ENCODE measurements at places on chromosomes 5 and 9. TPM values are rescaled to one million over a fixed set of nuclear protein-coding genes. Genes with fewer than 3 reads are reported as not detected.

Gene GPR21
- 0.36 TPM for polyA plus RNA-seq

Gene MEF2C
- 14.5 TPM for polyA plus RNA-seq

Gene ACTBL2
- polyA plus RNA-seq, result not detected

Gene CCNJL
- polyA plus RNA-seq, result 4.1 TPM

Gene PTPA
- polyA plus RNA-seq, result 147 TPM

Gene HRH2
- 18.6 TPM for polyA plus RNA-seq

Gene NR5A1
- not detected for polyA plus RNA-seq

Gene CDKN2B
- 1.9 TPM for polyA plus RNA-seq

Gene LHX2
- polyA plus RNA-seq, result 0.07 TPM

Measured in right cardiac atrium (tissue), 5 donors.